ENCODE measurements at places on chromosomes 12 and 14.

GRCh38 chr12:69065775-69066174, 132.8 kb upstream of the CPM start:
- DNase-seq = no peak

GRCh38 chr14:102991376-102991775, 66.0 kb downstream of the CDC42BPB start:
- no peak for DNase-seq

DNA sequence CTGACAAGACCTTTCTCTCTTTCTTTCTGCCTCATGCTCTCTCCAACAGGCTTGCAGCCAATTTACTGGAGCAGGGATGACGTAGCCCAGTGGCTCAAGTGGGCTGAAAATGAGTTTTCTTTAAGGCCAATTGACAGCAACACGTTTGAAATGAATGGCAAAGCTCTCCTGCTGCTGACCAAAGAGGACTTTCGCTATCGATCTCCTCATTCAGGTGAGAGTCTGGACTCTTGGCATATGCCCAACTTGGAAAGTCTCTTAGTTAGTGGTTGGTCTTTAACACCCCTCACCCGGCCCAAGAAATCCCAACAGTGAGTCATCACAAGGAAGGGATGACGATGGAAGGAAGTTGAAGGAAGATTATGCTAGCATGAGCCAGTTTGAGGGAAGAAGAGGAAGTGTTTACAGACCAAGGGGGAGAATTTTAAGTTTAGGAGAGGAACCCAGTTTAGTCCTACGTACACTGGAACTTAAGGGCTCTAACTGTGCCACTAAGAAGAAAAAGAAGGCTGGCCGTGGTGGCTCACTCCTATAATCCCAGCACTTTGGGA, 189.7 kb downstream of the ETV6 start:
- no peak for DNase-seq

GRCh38 chr14:98138666-98139065, 1133.3 kb downstream of the BCL11B start:
- DNase-seq = peak; percentile 51

DNA sequence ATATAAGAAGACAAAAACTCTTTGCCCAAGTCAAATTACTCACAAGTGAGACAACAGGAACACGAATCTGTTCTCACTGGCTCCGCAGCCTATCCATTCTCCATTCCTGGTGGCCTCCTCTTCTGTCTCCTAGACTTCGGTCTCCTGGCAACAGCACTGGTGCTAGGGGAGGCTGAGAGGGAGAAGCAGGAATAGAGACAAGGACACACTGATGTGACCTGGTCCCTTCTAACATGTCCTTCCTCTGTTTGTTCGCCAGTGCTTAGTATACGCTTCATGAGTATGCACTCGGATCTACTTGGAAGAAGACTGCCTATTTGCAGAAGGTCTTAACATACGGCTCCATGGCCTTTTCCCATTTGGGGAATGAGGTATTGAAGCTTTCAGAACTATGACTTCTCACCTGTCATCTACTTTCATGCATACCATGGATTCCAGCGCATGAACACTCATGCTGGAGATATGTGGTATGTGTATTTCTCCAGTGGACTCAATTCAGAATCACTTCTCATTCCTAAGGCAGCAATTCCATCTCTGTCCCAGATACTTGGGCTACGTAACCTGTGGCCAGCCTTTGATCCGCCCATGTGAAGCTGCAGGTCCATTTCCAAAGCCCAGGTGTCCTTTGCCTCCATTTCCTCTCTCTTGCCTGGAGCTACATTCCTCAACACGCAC, 33.9 kb downstream of the BHLHE41 start:
- no peak for DNase-seq

- DNase-seq = no peak
These were observed 65.1 kb downstream of the FBXW8 start for GRCh38 chr12:116975779-116976393.

GRCh38 chr14:45811155-45811554, 558.2 kb upstream of the MIS18BP1 start:
- no peak for DNase-seq

DNA sequence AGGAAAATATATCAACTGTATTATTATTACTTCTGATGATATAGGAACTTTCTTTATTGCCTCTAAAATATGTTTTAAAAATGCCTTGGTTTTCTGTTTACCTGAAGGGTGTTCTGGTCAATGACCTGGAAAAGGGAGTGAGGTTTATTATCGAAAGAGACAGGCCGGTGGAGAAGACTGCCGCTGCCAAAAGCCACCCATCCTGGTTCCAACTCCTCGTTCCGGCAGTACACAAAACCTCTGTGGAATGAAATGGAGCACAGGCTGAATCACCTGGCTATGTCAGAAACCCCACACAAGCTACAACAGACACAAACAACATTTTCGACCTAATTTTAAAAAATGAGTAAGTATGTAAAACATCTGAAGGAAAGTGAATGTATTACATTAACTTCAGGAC, 73.6 kb downstream of the HECTD4 start:
- DNase-seq = no peak

GRCh38 chr14:20417250-20418186, 4.2 kb upstream of the TEP1 start:
- DNase-seq = no peak

- DNase-seq = no peak
These were observed 114.8 kb upstream of the FLRT2 start for GRCh38 chr14:85415015-85415712.

- no peak for DNase-seq
These were observed 255.8 kb upstream of the FOXN3 start for GRCh38 chr14:89672636-89673511.

GRCh38 chr14:98498019-98498885, 773.7 kb downstream of the BCL11B start:
- DNase-seq = no peak

- DNase-seq = no peak
These were observed 11.8 kb downstream of the GCH1 start for GRCh38 chr14:54890788-54891187.

DNA sequence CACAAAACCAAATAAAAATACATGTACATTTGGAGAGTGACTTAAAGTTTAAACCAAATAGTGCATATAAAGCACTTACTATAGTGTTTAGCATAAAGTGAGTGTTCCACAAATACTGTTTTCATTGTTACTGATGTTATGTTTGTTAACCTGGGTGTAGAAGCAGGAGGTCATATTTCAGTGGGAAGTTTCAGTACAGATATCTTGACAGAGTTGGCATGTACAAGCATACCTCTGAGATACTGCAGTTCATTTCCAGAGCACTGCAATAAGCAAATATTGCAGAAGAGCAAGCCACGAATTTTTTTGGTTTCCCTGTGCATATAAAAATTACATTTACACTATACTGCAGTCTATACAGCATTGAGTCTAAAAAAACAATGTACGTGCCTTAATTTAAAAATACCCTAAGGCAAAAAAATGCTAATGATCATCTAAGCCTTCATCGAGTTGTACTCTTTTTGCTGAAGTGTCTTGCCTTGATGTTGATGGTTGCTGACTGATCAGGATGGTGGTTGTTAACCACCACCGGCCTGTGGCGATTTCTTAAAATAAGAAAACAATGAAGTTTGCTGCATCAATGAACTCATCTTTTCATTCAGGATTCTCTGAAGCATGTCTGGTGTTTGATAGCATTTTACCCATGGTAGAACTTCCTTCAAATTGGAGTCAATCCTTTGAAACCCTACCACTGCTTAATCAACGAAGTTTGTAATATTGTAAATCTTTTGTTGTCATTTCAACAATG, 361.1 kb upstream of the RPL10L start:
- no peak for DNase-seq

GRCh38 chr12:130249376-130249775, 87.1 kb downstream of the FZD10 start:
- DNase-seq = no peak

DNA sequence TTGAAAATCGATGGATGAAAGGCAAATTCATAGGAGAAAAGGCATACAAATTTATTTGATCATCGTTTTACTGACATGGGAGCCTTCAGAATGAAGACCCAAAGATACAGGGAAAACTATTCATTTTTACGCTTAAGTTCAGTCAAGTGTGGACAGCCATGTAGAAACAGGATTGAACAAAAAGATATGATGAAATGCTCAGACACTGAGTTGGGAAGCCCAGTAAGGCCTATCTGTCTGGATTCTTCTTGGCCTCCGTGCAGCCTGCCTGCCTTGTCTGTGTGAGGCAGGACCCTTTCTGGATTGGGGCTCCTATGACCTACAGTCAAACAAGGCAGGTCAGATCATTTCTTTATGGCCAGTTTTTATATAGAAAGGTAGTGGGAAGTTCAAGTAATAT, 203.8 kb upstream of the MYL2 start:
- DNase-seq = no peak

DNA sequence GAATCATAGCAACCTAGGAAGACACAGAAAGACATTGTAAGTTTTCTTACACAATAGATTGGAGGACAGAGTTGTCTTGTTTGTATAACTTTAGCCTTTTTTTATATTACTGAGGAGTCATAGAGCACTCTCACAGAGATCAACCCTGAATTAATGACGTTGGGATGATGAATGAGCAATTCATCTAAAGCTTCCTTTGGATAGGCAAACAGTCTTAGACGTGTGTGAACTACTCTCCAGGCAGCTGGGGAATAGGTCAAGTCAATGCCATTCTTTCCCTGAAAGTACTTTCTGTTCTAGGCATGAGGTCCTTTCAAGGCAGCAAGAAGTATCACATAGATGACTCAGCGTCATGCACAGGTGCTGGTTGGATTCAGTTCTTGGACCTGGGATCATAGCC, 369.1 kb upstream of the NOVA1 start:
- no peak for DNase-seq

GRCh38 chr12:83161456-83161855, 474.8 kb downstream of the TMTC2 start:
- no peak for DNase-seq

DNA sequence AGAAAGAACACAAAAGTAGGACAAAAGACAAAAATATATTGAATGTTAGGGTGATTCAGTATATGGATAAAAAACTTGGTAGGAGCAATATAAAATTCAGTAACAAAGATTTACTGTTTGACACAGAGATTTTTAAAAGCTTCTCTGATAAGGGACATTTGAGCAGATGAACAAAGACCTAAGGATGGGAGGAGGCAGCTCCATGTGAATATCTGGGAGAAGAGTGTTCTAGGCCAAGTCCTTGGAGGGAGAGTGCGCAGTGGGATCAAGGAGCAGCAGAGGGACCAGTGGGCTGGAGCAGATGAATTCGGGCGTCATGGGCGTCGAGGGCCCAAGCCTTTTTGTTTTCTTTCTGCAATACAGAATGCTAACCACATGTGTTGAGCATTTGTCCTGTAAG, 174.4 kb downstream of the PRKCH start:
- DNase-seq = no peak

DNA sequence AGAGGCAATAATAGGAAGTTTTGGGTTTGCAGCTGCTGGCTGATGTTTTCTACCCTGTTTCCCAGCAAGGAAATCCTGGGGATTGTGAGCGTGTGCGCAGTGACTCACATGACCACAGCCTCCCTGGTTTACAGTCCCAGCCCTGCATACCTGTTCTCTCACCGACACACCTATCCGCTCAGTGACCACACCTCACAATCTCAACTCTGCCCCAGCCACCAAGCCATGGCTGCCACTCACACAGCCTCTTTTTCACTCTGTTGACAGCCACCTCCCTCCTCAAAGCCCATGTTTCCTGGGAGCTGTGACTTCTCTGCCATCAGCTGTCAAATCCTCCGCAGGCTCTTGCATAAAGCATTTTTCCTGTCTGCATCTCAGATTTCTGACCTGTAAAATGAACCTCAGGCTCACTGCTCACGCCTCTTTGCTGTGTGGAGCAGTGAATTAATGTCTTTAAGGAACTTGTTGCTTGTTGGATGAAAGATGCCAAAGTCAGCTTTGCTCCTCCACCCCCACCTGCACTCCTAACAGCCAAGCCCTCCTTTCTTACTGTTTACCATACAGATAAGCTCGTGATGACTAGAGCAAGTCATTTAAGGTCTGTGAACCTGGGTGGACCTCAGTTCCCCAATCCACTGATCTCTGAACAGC, 43.5 kb downstream of the B4GALNT3 start:
- no peak for DNase-seq

DNA sequence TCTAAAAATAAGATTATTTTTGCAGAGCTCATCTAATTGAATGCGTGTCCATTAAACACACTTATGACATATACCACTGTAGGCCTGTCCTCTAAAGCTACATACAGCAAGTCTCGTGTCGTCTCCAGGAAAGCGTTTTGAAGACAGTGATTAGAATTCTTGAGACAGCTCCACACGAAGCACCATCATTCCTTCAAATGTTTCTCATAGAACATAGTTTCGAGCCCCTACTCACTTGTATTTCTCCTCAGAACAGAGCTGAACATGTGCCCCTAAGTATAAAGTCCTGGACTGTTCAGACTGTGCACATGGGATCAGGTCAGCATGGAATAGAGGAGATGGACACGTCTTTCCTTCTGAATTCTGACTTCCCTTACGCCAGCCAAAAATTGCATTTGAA, 64.5 kb upstream of the HMGA2 start:
- no peak for DNase-seq

DNA sequence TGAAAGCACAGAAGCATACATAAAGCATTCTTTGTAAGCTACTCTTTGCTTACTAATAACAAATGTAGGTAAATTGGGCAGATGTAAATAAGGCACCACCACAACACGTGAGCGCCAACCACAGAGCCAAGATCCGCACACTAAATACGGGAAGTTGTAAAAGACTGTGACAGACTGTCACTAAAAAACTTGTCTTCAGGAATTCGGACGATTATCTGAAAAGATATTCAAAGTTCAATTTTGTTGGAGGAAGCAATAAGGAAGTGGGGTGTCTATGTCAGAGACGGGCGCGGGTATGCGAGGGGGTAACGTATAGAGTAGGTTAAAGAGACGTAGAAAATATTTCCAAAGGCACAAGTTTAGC, 1.5 kb upstream of the HSP90B1 start:
- peak; percentile 34 for DNase-seq

GRCh38 chr12:88570103-88570502, 10.2 kb downstream of the KITLG start:
- no peak for DNase-seq

- no peak for DNase-seq
These were observed 17.3 kb upstream of the CCDC196 start for GRCh38 chr14:66468778-66469367.

DNA sequence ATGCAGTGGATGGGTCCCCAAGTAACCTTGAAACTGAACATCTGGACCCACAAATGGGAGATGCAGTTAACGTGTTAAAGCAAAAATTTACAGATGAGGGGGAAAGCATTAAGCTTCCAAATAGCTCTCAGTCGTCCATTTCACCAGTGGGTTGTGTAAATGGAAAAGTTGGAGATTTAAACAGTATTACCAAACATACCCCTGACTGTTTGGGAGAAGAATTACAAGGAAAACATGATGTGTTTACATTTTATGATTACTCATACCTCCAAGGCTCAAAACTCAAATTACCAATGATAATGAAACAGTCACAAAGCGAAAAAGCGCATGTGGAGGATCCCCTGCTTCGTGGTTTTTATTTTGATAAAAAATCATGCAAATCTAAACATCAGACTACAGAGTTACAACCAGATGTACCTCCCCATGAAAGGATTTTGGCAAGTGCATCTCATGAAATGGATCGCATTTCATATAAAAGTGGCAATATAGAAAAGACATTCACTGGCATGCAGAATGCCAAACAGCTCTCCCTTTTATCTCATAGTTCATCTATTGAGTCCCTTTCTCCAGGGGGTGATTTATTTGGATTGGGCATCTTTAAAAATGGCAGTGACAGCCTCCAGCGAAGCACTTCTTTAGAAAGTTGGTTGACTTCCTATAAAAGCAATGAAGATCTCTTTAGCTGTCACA, 116.6 kb upstream of the NPAS3 start:
- DNase-seq = no peak

GRCh38 chr14:54058505-54058904, 101.9 kb upstream of the BMP4 start:
- DNase-seq = no peak

GRCh38 chr12:43111608-43112007, 440.4 kb downstream of the ADAMTS20 start:
- no peak for DNase-seq

Data from activated effector memory CD4-positive, alpha-beta T cell treated with Interleukin-2 at 50 U/mL for 16 hours (primary cell).